GM13976 (cell line): ENCODE measurements at places on chromosomes 1 and 21.
A peak's percentile ranks its signal among the peaks of the same experiment; 100 is the strongest.

DNA sequence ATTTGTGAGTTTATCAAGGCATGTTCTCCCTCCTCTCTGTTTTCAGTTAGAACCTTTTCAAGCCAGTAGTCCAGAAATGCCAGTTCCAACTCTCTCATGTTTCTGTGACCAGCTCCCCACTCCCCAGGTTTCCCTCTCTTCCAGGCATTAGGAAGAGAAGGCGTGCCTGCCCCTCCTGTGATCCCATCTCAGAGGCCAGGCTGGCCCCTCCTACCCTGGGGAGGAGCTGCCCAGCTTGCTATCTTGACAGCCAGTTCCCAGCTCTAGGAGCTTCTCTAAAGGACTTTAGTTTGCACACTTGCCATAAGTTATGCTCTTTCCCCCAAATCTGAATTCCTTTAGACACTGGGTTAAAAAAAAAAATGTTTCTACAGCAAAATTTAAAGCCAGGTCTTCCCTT, 8.9 kb downstream of the HYI start:
- no peak for DNase-seq

DNA sequence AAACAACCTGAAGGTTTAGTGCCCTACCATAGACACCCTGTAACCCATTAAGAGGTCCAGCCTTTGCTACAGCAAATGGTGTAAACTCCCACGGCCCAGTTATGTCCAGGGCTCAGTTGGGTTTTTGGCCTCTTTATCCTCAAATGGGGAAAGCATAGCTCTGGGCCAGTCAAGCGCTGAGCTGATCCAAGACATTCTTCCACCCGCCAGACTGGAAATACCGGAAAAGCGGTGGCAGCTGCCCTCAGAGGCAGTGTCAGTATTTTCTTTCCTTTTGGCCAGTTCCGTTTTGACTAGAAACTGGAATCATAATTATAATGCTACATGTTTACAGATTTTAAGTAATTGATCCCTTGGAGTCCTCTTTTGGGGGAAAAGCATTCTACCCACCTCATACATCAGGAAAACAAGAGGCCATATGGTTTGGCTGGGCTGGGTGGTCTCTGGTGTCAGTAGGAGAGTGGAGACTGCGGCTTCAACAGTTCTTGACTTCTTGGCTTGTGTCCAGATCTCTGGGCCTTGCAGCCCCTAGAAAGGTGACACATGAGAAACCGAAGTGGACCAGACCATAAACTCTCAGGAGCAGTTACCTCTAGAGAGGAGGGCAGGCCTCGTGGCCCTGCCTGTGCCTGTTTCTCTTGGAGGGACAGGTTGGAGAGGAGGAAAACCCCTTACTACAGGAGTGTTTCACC, 30.2 kb upstream of the CLDN14 start:
- no peak for DNase-seq

DNA sequence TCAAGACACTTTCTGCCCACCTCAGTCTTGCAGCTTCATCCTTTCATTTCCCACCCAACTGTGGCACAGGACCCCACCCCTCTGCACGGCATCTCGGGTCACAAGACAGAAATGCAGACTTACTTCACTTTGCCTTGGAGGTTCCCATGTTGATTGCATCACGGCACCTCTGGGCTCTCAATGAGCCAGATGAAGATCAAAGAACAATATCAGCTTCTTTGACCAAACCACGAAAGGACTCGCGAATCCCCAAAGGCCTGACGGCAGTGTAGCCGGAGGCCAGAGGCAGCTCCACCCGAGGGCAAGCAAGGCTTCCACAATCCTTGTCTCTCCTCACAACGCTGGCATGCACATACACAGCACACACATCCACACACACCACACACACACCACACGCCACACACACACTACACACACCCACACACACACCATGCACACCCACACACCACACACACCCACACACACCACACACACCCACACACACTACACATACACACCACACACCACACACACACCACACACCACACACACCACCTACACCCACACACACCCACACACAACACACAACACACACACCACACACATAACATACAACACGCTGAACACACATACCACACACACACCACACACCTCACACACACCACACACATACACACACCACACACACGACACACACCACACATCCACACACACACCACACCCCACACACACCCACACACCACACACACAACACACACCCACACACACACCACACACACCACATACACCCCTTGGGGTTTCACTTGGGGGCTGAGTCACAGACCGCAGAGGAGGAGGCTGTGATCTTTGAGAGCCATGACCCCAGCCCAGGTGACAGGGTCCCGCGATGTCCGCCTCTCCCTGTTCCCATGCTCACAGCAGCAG, 35.8 kb downstream of the UBASH3A start:
- DNase-seq: peak; percentile 67

- no peak for DNase-seq
Measured at GRCh38 chr1:94648225-94649007, 106.9 kb upstream of the F3 start.

GRCh38 chr21:37658817-37659458, 257.3 kb downstream of the KCNJ6 start:
- no peak for DNase-seq

GRCh38 chr1:201172999-201173610, 17.5 kb upstream of the IGFN1 start:
- DNase-seq: no peak

- DNase-seq: no peak
Measured at GRCh38 chr1:151347523-151348246, 633 bp upstream of the RFX5 start.

- no peak for DNase-seq
Measured at GRCh38 chr1:88661951-88662699, 21.9 kb upstream of the PKN2 start.

DNA sequence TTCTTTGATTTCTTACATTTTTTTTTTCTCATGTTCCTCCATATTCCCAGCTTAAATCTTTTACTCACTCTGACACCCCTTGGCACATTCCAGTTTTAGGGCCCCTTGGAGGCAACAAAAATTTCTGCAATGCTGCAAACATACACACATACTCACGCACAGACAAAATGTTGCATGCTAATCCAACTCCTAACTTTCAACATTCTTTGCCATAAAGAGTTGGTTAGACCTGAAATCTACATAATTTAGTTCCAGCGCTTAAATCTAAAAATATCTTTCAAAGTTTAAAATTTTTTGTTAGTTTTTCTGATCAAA, 103.9 kb downstream of the PTPN14 start:
- no peak for DNase-seq
